ENCODE measurements at places on chromosomes 1 and 21.

GRCh38 chr21:17577701-17578100 is 35.0 kb downstream of the BTG3 start:
- no peak for DNase-seq

GRCh38 chr1:145845514-145846161 is at the start of gene NUDT17:
TSS of gene NUDT17 (plus strand) at chr1:145845630. CDS start at chr1:145845641, 11 bp downstream.
- DNase-seq, result peak; percentile 78

- DNase-seq, result no peak
Measured at GRCh38 chr1:107523061-107523460, 382.2 kb downstream of the NTNG1 start.

- DNase-seq, result no peak
Measured at GRCh38 chr1:3419415-3420204, 34.9 kb upstream of the ARHGEF16 start.

GRCh38 chr1:101238681-101239094 is 1.9 kb downstream of the S1PR1 start:
- DNase-seq, result peak; percentile 86

DNA sequence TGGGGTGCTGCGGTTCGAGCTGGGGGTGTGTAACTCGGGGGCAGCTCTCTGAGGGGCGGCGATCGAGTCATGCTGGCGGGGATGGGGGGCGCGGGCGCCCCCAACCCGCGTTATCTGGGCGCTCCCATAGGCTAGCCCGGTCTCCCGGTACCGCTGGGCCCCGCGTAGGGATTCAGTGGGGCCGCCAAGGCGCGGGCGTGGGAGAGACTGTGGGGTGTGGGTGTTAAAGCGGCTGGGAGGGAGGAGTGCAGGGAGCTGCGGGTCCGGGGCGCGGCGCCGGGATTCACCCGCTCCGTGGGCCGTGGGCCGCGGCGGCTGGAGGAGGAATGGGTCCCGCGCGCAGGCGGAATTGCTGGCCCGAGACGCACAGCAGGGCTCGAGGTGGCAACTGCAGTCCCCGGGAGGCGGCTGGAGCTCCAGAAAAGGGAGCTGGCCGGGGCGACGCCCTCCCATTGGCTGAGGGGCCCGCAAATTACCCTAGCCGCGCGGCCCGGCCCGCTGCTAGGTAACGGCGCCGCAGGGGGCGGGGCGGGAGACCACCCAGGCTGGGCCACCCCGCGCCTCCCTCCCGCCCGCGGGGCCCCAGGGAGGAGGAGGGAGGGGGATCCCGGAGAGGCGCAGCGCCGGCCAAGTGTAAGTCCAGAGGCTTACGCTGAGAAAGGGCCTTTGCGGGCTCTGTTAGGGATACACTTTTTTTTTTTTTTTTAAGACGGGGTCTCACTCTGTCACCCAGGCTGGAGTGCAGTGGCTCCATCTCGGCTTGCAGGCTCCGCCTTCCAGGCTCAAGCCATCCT is at the start of gene PTCH2:
Gene PTCH2, minus strand, starts transcription at position 392 of the 794 bp plus-strand sequence. Its CDS starts 321 bp downstream, at position 71.
- peak; percentile 54 for DNase-seq

DNA sequence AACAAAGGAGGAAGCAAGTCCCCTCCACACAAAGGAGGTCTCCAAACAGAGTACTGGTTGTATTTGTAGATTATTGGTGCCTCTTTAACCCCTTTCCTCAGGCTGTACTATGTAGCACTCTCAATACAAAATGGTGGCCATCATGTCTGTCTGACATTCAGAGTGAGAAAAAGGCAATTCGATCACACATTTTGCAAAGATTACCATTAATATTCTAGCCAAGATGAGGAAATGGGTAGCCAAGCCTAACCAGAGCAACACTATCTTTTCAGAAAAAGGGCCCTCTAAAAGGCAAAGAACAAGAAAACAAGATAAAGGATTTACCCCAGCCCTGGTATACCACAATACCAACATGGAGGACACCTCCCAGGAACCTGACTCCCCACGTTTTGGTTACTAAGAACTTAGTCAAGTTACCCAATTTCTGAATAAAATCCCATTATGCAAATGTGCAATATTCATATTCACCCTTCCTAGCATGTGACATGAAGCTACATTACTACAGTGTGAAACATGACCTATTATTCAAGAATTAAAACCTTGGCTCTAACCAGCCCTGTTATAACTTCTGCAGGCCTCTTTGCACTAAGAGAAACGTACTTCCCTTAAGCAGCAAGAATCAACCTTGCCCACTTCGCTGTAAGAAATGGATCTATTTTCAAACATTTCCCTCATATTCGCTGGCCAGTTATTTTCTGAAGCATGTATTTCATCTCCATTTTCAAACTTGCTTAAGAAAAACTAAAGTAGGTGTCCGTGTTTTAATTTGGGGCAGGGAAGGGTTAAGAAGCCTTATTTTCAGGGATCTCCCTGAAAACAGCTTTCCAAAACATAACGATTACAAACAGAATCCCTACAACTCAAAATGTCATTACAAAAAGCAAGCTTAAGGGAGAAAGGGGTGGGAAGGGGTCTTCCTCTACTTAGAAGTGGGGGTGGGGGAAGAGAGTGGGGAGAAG is 2.1 kb downstream of the KDM5B start:
- DNase-seq, result no peak

DNA sequence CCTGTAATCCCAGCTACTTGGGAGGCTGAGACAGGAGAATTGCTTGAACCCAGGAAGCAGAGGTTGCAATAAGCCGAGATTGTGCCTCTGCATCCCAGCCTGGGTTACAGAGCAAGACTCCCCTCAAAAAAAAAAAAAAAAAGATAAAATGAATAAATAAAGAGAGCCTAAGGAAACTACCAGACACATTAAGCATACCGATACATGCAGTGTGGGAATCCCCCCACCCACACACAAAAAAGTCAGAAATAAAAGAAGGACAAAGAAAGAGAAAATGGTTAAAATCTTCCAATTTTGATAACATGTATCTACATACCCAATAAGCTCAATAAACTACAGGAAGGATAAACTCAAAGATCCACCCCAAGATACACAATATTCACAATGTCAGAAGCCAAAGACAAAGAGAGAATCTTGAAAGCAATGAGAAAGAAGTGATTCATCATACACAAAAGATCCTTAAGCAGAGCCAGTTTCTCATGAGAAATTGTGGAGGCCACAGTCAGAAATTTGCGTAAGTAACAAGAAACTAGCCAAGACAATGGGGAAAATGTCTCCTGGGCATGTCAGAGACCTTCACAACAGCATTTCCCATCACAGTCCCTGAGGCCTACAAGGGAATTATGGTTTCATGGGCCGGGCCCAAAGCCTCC is 1197.0 kb downstream of the AMY1C start:
- no peak for DNase-seq

DNA sequence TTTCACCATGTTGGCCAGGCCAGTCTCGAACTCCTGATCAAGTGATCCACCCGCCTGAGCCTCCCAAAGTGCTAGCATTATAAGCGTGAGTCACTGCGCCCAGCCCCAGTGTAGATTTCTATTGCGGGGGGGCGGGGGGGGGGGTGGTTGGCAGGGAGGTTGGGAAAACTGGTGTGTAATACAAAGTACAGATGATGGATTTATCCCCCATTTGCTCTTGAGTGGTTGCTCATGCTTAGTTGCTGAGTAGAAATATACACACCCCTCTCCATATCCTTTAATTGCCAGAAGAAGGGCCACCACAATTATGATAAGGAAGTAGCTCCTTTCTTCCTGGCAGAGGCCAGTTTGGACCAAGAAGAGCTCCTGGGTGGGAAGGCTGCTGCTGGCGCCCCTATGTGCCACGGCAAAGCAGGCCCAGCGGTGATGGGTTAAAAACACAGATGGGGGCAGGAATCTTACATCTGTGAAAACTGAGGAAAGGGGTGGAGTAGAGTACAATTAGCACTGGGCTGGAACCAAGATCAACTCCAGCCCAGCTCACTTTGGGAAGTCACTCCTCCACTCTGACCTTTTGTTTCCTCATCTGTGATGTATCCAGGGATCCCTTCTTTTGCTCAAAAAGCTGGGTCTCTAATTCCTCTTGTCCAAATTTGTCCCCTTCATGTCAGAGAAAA is 55.2 kb downstream of the MRPL37 start:
- DNase-seq, result no peak

DNA sequence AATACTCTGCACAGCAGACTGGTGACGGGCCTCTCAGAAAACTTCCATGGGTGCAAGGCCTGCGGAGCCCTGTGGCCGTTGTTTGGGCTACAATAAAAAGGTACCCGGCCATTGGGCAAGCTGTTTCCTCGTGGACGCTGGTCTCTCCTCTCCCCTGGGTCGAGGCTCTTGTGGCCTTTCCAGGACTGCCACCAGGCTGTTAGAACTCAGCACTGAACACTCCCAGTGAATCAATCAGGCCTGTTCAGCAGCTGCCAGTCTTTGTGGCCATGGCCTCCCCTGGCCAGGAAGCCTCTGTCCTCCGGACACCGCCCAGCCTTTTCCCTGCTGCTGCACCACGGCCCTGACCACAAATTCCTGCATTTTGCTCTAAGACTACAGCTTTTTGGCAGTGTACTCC is 33.0 kb upstream of the ACTRT2 start:
- DNase-seq, result no peak

GRCh38 chr1:33500547-33500946 is 28.1 kb downstream of the ZSCAN20 start:
- no peak for DNase-seq

GRCh38 chr1:169517558-169518186 is 31.9 kb upstream of the SLC19A2 start:
- DNase-seq, result no peak

- no peak for DNase-seq
Measured at GRCh38 chr1:169495046-169495775, 9.5 kb upstream of the SLC19A2 start.

DNA sequence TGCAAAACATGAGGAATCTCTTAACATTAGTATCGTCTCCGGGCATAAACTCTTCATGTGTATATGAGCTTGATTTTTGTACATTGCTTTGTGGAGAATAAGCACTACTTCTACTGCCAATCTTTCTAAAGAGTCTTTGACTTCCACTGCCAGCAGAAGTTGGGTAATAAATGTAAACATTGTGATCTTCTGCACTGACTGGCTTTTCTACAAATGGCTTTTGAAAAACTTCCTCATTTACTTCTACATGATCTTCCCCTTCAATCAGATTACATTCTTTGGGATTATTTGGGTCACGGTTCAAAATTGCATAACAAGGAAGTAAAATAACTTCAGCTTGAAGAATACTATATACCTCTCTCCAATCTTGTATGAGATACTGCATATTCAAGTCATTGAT is 30.4 kb upstream of the SLC44A5 start:
- DNase-seq, result no peak

DNA sequence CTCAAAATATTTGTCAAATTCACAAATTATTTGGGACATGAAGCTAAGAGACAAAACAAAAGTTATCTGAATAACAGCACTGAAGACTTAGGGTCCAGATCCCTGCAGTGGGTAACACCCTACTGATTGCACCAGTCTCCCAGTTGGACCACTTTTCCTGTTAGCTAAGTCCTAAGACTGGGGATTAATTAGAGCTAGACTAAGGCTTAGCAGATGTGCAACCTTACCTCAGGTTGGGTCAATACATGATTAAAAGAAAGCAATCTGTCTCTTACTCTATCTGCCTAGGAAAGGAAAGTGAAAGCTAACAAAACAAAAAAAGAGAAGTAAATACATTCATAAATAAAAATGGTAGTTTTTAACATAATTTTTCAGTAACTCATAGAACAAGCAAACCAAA is 737.2 kb upstream of the CHRM3 start:
- DNase-seq, result no peak

GRCh38 chr1:230728710-230729392 is 14.9 kb upstream of the AGT start:
- no peak for DNase-seq

DNA sequence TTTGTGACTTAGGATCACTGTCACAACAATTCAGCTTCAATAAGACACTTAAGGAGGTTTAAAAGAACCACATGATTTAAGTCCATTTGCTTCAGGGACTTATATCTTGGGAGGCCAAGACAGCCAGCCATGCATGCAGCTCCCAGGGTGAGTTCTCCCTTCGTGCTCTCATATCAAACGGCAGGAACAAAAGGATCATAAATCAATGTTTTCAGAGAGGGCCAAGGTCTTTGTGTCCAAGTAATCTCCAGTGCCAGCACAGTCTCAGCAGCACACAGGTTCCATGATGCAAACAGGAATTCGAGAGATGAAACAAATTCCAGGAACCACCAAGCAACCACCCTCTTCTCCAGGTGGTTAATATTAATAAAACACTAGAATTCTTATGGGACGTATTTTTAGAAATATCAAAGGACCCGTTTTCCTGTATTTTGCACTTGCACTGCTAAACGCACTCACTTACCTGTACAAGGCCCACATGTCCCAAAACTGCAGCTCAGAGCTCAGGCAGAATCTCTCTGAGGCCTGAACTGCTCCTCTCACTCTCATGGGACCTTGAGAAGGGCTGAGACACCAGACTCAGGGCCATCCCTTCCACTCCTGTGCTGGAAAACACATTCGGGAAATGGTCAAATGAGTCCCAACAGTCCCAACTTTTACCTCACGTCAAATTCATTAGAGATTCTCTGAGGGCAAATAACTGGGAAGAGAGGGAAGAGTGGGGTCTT is 100.0 kb upstream of the RAB4A start:
- DNase-seq, result no peak

DNA sequence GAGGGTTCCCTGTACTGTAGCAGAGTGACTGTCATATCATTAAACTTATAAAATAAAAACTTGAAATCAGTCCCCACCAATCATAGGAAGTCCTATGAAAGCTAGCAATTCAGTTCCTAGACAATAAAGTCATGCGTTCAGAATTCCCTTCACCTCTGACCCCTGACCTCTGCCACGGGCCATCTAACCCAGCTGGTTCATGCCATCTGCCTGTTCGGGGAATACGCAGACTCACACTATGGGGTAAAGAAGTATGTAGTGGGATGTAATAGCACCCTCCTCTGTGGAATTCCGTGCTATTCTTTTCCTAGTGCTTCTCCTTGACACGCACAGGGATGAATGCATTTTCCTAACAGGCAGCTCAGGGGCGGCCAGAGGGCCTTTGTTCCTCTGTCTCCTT is 2.1 kb downstream of the GSTM4 start:
- DNase-seq, result no peak

- no peak for DNase-seq
Measured at GRCh38 chr1:235401251-235401650, 34.0 kb downstream of the TBCE start.

DNA sequence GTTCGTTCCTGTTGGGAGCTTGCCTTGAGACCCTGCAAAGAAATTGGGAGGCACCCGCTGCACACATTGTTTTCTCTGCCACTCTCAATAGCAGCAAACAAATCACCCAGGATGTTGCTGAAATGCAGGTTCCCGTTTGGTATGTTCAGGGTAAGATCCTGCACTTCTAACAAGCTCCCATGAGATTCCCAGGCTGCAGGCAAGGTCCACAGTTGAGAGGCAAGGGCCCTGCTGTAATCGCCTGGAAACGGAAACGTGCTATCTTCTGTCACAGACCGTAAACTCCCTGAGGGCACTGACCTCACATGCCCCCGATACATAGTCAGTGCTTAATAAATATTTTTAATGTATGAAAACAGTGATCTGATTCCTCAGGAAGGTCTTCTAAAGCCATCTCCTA is 37.8 kb downstream of the XCL1 start:
- no peak for DNase-seq

DNA sequence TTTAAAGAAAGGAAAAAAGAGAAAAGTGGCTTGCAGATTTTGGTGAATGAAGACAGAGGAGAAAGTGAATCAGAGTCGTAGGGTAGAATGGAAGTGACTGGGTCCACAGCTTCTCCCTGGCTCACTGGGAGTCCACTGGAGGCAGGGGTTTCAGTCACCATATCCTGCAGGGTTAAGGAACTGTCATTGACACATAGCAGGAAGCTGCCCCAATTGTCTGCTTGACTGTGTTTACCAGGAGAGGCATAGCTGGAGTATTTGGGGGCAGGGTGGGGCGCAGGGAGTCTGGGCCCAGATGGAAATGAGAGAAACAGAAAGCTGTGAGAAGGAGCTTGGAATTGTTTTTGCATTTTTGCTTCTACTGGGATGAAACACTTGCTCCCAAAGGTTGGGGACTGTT is 228.8 kb upstream of the CSF3R start:
- no peak for DNase-seq
